T-helper 2 cell (primary cell): ENCODE measurements at places on chromosomes 5 and 9.

GRCh38 chr9:126893079-126893478 lies 21.5 kb upstream of the RALGPS1 start:
- no peak for DNase-seq

DNA sequence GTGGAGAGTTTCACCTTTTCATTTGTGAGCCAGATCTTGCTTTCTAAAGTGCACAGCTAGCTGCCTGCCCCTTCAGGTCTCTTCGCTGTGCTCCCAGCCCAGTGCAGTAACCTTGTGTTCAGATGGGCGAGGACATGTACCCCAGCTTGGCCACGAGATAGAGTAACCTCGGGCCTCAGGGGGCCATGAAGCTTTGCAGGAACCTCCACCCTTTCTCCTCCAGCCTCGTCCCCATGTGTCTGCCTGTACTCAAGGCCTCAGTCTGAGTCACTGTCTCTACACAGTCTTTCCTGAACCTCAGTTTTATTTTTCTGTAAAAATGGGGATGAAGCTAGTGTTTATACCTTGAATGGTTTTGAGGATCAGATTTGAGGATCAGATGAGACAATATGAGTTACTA lies 37.9 kb downstream of the ERGIC1 start:
- no peak for DNase-seq

- no peak for DNase-seq
These were observed 5.2 kb upstream of the ITGA2 start for GRCh38 chr5:52983731-52984636.

GRCh38 chr5:34775886-34776285 lies 63.1 kb upstream of the TTC23L start:
- DNase-seq: no peak

- DNase-seq: no peak
These were observed 6.8 kb downstream of the IFNA8 start for GRCh38 chr9:21415493-21416267.

- no peak for DNase-seq
These were observed 28.5 kb downstream of the COL5A1 start for GRCh38 chr9:134670042-134670525.

- DNase-seq: no peak
These were observed 5.8 kb downstream of the TLX3 start for GRCh38 chr5:171314728-171315385.

DNA sequence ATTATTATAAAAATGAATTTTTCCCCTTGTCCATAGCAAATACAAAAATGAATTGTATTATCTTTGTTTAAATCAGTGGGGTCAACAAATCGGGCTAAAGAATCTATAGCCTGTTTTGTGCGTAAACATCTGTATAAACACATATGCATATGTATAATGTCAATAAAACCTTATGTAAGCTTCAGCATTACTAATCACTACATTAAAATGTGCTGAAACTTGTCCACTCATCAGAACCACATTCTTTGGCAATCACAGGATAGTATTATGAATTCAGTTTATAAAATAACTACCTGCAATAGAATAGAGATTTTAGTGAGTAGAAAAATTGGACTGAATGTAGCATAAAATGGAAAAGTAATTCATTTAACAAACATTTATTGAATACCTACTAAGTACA lies 30.6 kb downstream of the RGMB start:
- no peak for DNase-seq

GRCh38 chr9:37905776-37906175 lies 1.8 kb upstream of the SLC25A51 start:
- DNase-seq: no peak

- DNase-seq: peak; percentile 4
These were observed 104.1 kb downstream of the STRBP start for GRCh38 chr9:123164285-123164684.

DNA sequence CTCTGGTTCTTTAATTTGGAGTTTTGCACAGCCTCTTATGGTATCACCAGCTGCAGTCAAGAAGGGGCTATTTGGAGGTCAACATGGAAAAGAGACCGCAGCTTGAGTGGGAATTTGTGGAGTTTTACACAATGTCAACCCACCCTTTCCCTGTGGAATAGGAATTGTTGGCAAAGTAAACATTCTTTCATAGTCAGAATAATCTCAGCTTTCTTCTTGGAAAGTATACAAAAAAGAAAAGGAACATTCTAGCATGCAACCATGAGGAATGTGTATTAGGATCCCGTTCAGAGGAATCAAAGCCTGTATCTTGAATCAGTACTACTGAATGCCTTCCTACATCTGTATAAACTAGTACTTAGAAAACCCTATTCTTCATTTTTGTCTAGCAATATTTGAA lies 107.6 kb downstream of the LURAP1L start:
- DNase-seq: no peak

DNA sequence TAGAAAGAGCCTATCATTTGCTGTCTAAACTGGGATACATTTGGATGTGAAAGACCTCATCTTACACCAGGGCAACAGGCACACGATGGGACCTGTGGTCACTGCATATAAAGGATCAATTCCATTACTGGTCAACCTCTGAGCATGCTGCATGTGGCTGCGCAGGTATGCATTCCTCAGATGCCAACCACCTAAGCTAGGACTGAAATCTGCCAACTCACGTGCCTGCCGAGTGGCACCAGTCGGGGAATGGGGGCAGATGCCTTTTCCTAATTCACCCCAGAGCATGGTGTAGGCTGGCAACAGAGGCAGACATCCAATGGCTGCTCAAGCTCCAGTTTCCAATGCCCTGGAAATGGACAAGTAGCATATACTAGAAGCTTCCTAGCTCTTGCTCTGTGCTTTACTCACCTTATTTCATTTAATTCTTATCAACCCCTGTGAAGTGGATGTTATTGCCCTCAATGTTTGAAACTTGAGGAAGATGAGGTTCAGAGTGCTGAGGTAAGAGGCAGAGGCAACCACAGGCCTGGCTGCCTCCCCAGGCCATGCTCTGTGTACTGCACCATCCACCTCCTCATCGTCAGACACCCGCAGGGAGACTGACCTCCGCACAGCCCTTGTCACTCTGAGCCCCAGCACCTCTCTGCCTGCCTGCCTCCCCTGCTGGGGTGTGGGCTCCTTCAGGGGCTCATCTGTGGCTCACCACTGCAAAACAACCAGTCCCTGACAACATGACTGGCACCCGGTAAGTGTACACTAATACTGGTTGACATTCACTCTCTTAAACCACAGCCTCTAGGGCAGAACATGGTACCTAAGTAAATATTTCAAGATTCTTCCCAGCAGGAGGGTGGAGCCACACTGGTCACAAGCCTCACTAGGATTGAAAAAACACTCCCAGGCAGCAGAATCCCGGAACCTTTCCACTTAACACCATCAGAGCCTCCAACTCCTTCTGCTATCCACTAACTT lies 228.5 kb downstream of the CRB2 start:
- no peak for DNase-seq

DNA sequence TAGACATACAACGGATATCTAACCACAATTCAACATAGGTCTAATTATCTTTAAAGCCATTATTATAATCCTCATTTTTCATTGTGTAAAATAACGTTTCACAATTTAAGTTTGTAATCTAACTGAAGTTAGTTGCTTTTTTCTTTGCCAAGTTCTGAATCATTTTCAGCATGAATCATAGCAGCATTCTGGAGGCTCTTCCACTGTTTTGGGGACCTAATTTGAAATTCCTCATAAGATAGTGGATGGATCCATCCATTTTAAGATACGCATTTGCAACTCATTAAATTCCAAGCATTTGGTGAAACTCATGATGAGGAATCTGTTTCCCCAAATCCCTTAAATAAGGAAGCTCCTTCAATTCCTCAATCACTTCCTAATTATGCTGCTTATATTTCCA lies 447.1 kb upstream of the CDH10 start:
- no peak for DNase-seq

DNA sequence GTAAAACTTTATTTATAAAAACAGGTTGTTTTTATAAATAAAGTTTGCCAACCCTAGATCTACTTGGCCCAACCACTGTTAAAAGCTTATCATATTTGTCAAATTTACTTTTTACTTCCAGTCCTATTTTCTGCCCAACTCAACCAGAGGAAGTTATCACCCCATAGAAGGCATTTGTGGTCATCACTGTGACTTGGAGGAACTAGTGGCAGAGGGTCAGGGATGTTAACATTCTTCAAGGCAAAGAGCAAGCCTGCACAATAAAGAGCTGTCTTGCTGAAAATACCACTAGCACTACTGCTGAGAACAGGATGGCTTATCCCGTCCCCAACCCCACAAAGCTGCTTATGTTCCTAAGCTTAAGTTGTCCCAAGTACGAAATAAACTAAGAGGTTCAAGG lies 22.3 kb downstream of the TTC33 start:
- no peak for DNase-seq

- DNase-seq: no peak
These were observed 90.4 kb upstream of the KLF9 start for GRCh38 chr9:70504834-70505233.

DNA sequence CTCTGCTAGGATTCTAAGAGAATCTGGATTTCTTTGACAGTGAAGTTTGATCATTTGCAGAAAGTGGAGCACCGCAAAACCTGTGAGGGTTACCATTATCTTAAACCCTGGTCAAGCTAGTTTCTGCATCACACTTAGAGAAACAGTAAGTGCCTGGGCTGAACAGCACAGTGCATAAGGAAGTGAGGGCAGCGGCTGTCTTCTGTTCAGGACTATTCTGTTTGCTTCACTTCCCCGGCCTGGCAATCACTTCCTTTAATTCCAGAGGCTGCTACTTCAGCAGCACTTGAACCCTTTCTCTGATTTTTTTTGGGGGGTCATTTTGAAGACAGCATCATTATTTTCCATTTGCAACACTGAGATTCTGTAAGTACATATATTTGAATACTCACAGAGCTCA lies 32.0 kb downstream of the SEMA6A start:
- DNase-seq: no peak

DNA sequence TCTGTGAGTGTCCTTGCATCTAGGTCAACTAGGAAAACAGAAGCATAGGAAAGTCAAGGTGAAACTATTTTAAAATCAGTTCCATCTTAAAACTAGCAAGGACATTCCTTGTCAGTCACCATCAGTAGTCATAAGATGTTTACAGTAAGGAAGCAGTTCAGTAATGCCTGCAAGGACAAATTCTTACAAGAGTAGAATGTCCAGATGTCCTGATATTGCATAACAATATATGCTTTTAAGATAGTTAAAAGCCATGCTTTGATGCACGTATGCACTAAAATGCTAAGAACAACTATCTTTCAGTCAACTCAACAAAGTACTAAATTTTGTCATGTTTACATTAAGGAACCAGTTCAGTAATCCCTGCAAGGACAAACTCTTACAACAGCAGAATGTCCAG lies 11.3 kb upstream of the SVEP1 start:
- DNase-seq: no peak

GRCh38 chr5:176712546-176713304 lies 65.4 kb downstream of the TSPAN17 start:
- DNase-seq: no peak

- DNase-seq: no peak
These were observed 13.4 kb downstream of the ADAM19 start for GRCh38 chr5:157562111-157562581.
